ENCODE measurements at places on chromosomes 2 and 18. TPM values are rescaled to one million over a fixed set of nuclear protein-coding genes. Genes with fewer than 3 reads are reported as not detected.

DNA sequence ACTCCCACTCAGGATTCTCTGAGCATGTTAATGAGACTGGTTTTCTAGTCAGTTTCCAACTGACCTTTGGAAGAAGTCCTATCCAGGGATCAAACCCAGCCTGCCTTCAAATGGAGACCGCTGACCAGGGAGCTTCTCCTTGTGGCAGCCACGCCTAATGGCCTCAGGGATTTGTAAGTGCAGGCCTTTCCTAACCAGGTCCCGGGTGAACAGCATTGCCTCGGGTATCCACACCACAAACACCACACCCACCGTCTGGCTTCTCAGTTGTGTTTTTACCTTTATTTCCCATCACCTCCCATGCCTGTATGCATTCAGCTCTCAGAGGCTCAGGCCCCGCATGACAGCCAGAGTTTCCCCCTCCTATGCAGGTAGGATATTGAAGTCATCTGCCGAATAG, 406.3 kb upstream of the HS6ST1 start:
- no peak for DNase-seq

The PCARE gene
- 0.24 TPM for polyA plus RNA-seq

- no peak for DNase-seq
Measured at GRCh38 chr2:185857691-185858090, 119.1 kb downstream of the FSIP2 start.

The GPR45 gene
- polyA plus RNA-seq = 0.19 TPM

DNA sequence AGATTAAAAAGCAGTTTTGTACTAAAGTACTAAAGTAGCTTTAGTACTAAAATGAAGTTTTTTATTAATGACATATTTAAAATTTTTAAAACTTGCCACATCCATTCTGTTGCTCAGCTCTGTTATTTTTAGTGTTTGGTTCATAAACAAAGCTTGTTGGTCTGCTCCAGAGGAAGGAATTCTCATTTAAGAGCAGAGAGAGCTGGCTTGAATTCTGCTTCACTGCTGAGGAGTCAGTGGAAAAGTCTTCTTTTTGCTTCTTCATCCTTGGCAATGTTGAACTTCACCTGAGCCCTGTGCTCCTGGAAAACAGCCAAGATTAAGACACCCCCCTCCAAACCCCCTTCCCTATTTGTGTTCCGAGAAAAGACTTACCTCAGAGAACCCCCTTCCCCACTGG, 40.6 kb downstream of the TMEM87B start:
- no peak for DNase-seq

GRCh38 chr2:61416871-61417645, 53.8 kb downstream of the USP34 start:
- DNase-seq = no peak

DNA sequence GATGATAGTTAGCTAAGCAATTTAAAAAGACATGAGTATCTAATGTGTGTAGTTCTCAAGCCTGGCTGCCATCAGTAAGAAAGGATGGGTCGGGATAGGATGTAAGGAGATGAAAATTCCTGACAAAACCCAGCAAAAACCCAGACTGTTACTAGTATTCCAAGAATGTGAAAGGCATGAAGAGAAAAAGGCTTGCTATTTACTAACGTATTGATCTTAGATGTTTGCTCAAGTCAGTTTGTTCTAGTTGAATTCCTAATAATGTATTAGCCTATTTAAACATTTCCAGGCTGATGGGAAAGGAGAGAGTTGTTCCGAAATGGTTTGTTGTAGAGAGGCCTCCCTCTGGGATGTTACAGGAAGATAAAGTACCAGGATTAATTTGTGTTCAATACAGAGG, 88.2 kb downstream of the ZNF532 start:
- no peak for DNase-seq

The SPC25 gene
- polyA plus RNA-seq = 25.8 TPM

DNA sequence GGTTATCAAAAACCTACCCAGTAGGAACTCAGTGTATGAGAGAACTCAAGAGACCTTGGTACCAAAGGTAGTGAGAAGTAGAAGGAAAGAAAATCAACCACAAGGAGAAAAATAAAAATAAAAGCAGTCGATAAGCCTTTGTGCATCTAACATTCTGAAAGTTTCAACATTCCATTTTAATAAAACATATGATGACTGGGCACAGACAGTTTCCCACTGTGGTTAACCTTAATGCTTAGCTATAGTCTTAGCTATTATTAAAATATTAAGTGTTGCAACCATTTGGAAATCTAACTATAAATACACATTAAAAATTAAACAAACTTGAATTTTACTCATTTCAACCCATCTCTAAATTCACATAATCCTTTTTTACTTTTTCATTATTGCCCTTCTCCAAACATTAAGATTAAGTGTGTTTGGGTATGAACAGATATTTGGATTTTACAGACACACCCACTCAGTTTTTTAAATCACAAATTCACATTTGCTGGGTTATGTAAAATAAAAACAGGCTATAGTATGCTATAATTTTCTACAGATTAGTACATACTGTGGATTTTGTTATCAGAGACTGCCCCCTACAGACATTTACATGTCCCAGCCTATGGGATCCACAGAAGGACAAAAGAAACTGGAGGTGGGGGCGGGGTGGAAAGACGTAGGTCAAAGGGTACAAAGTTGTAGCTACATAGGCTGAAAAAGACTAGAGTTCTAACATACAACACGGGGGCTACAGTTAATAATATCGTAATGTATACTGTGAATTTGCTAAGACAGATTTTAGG, 32.8 kb downstream of the SRBD1 start:
- no peak for DNase-seq

The KCNK3 gene
- polyA plus RNA-seq = 2.4 TPM

Measured in left renal pelvis (tissue), 4 donors.